CD4-positive, alpha-beta T cell treated with Interleukin-15 for 4 hours (primary cell): ENCODE measurements at places on chromosomes 4 and X.

- DNase-seq: no peak
These were observed 68.5 kb downstream of the SH3RF1 start for GRCh38 chr4:169202145-169202699.

- no peak for DNase-seq
These were observed 108.6 kb downstream of the PALLD start for GRCh38 chr4:168605411-168605810.

- no peak for DNase-seq
These were observed 76.8 kb downstream of the RTL5 start for GRCh38 chrX:72054779-72055489.

- DNase-seq: no peak
These were observed 27.6 kb downstream of the ELOVL6 start for GRCh38 chr4:110170861-110171260.

DNA sequence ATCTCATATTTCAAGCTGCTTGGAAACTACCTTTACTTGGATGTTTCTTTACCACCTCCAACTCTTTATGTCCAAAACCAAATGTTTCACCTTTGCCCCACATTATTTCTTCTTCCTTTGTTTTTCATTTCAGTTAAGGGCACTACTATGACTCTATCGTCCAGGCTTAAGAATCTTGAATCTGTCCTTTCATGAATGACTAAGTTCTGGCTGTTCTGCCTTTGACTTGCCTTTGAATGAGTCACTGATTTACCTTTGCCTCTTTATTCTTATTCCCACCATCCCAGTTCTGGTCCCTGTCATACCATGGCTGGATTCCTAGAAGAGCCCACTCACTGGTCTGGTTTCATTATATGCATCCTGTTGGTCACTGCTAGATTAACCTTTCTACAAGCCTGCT, 30.6 kb upstream of the PLAC1 start:
- no peak for DNase-seq

- peak; percentile 10 for DNase-seq
These were observed 1.4 kb upstream of the ZFX start for GRCh38 chrX:24148121-24148520.

DNA sequence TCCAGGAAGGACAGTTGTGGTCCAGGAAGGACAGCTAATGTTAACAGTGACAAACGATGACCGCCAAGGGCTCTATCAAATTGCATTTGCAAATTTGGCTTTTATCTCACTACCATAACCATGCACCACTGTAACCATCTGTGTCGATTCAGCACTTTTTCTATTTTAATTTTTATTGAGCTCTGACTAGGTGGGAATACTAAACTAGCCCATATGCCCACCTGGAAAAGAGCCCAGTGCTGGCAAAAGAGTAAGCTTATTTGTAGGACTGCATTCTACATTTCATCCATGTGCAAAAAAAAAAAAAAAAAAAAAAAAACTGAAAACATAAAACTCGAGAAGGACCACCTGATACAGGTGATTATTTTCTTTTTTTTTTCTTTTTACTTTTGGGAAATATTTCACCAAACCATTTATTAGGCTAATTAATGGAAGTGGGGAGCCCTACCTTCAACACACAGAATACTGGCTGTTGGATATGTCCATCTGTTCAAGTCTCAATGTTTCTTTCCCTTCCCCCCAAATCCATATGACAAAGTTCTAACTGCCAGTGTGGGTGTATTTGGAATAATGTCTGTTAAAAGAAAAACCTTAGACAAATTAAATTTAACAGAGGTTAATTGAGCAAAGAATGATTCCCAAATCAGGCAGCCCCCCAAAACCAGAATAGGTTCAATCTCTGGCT, 99.5 kb upstream of the MXRA5 start:
- DNase-seq: no peak

- DNase-seq: no peak
These were observed 207.9 kb upstream of the FAM241A start for GRCh38 chr4:111937368-111937767.

DNA sequence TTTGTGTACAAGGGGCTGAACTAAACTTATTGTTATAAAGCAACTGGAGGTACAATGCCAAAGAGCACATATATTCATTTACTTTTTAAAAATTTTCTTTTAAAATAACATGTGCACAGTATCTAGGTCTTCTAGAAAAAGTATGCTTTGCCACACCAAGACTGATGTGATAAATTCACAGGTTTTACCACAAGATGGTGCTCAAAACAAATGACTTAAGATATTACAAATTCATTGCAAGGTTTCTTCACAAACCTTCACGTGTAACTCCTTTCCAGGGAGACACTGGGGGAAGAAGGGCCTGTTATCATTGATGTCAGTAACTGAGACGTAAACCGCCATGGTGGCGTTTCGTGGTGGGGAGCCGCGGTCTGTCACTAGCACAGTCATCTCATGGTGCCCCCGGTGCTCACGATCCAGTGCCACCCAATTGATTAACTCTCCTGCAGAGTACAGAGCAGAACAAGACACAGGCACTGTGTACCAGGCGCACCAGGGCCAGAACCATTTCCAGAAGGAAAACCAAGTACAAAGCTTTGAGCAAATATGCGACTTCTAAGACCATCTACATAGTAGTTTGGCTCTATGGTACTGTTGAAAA, 162.2 kb downstream of the DCHS2 start:
- DNase-seq: no peak
